ENCODE measurements at places on chromosomes 12 and 14. TPM values are rescaled to one million over a fixed set of nuclear protein-coding genes. Genes with fewer than 3 reads are reported as not detected.

GRCh38 chr14:94532447-94532846, 23.2 kb upstream of the SERPINA12 start:
- no peak for DNase-seq

CIT gene
- 22.2 TPM for polyA plus RNA-seq

DNA sequence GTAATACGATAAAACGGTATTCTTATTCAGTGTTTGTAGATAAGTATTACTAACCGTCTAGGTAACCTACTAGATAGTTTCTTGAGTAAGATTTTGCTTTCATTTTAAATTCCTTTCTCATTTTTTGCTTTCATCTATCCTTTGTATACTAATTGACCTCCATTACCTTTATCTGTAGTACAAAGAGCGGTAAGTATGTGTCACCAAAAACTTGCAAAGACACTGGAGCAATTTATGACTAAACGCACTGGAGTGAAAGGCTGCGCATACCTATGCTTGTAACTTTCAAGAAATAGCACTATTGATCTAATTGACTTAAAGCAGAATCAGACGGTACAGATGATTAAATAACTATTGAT, 1.7 kb downstream of the ARHGAP5 start:
- DNase-seq, result no peak

KLRK1 gene
- polyA plus RNA-seq, result 0.63 TPM

- DNase-seq, result no peak
Measured at GRCh38 chr12:114668151-114668885, 15.7 kb downstream of the TBX3 start.

DNA sequence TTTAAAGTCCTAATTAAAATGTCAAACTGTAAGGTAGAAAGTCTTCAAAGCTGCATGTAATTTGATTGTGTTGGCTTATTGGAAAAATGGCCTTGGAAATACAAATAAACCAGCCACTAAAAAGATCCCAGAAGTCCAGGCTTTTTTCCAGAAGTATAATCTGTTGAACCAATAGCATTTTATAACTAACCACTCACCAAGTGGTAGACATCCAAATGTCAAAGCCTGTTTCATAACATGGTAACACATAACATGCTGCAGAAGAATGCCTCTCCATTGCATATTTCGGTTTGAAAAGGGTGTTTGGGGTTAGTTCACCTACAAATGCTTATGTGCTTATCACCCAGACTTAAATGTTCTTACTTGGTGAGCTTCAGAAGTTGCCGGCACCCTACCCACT, 183.7 kb upstream of the DIO2 start:
- no peak for DNase-seq

CCDC177 gene
- 0.31 TPM for polyA plus RNA-seq

SLC4A8 gene
- polyA plus RNA-seq, result 4.6 TPM

OR6C2 gene
- not detected for polyA plus RNA-seq

DNA sequence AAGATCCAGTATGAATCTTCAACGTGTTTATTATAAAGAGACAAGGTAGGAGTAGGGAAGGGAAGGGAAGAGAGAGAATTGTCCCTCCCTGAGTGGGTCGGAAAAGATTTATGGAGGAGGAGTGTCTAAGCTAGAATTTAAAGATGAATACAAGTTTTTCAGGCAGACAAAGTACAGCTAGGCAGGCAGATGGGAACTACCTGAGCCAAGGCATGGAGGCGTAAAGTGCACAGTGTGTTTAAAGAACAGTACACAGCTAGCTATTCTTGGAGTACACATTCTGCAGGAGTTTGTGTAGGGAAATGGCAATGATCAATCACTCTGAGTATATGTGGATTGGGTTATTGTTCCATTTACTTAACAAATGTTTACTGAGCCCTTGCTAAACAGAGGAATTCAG, 20.1 kb downstream of the PLEKHG7 start:
- DNase-seq, result no peak

DNA sequence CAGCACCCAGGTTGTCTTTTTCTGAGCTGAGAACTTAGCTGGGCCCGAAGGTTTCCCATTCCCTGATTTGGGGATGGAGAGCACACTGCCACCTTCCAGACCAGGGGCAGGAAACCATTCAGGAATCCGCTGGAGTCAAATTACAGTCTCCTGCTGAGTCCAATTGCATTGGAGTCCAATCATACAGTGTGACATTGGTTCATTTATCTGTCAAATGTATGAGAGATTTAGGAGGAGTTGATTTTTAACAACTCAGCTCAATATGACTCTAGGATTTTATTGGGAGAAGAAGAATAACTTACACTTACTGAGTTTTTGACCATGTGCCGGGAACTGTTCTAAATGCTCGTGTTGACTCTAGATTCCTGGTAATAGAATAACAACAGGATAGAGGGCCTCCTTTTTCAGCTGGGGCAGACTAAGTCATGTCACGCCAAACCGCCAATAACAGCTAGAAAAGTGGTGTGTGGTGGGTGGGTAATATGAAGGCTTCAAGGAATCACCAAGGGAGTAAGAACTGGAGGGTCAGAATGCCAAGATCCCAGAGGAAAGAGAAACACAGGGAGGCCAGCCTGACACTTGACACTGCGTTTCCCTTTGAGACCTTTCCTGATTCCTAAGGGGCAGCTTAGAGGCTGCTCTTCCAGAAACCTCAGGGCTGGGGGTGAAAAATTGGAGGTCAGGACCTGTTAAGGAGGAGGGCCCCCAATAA, 11.5 kb downstream of the SYNDIG1L start:
- no peak for DNase-seq

DNA sequence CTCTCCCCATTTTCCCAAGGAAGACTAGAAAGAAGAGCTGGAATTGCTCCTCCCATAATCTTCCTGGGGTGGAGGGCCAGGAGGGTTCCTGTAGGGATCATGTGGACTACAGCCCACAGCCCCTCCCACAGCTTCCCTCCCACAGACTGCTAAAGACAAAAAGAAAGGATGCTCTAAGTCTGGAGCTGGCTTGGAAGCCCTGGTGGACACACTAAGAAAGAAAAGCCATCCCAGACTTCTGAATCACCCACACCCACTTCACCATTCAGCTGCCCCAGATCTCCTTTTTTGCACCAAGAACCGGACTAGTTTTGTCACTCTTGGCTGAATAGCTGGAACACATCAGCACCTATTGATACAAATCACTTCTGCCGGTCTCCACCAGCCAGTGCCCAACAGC, 56.8 kb upstream of the PLXNC1 start:
- no peak for DNase-seq

- no peak for DNase-seq
Measured at GRCh38 chr12:106984588-106985137, 2.3 kb downstream of the MTERF2 start.

AHNAK2 gene
- polyA plus RNA-seq, result 7.2 TPM

- DNase-seq, result no peak
Measured at GRCh38 chr14:104039214-104039613, 46.3 kb upstream of the ASPG start.

DNA sequence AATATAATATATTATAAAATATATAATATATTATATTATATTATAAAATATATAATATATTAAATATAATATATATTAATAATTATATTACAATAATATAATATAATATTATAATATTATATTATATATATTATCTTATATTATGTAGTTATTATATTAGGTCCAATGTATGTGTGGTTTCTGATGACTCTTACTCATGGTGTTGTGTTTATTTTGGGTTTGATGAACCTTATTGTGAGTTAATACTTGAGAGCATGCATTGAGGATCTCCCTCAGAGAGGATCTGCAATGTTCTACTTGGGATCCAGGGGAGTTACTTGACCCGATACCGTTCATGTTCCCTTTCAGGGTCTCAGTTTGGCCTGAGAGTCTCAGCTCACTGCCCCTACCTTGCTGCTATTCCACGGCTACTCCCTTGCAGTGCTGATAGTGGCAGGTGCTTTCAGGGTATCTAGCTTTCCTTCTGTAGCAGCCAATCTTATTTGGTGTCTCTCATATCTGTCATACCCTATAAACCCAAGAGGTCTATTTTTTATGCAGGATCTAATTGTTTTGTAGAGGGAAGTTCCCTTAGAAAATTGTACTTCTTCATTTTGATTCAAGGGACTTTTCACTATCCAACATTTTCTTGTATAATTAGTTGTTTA, 89.1 kb upstream of the ZDHHC17 start:
- DNase-seq, result no peak

- no peak for DNase-seq
Measured at GRCh38 chr12:45914090-45914489, 76.3 kb downstream of the SCAF11 start.

DNA sequence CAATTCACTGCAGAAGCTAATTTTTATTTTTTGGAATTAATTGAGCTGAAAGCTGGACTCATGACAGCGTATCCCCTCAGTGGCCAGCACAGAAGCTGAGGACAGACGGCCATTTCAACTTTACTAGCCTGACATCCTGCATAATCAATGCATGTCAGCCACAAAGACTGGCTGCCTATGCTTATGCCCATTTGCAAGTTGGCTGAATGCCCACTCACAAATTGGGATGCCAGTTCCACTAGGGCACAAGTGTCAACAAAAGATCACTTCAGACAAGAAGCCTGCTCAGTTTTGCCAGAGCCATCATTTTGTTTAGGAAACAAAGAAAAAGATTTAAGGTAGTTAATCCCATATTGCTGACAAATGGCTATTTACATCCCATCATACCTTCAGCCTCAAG, 417.6 kb downstream of the NOVA1 start:
- no peak for DNase-seq

PHLDA1 gene
- 46.0 TPM for polyA plus RNA-seq

RTL1 gene
- 0.06 TPM for polyA plus RNA-seq
